T-helper 1 cell (primary cell): ENCODE measurements at places on chromosomes 2 and 18.

GRCh38 chr18:63138436-63139340 is 180.9 kb downstream of the BCL2 start:
- DNase-seq: no peak

GRCh38 chr2:192267484-192267883 is 72.8 kb upstream of the TMEFF2 start:
- no peak for DNase-seq

- DNase-seq: no peak
These were observed 93.3 kb upstream of the EML6 start for GRCh38 chr2:54629914-54630857.

- no peak for DNase-seq
These were observed 104.8 kb upstream of the CWC22 start for GRCh38 chr2:180111901-180112300.

- no peak for DNase-seq
These were observed 49.1 kb downstream of the ZNF638 start for GRCh38 chr2:71380665-71381064.

DNA sequence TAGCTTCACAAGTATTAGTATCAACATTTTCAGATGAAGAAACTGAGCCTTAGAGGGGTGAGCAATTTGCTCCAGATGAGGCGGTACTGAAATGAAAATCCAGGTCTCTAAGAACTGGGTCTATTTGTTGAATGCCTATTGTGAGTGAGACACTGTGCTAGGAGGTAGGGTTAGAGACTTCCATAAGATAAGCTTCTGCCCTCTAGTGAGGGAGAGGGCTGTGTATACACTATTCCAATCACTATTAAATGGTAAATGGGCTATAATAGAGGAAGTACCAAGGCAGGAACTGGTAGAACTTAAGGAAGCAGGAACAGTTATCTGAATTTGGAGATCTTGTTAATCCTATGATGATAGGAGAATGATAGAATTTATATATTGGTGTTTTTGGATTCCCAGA is 23.6 kb upstream of the GLS start:
- DNase-seq: no peak

- no peak for DNase-seq
These were observed 133.4 kb upstream of the REG3A start for GRCh38 chr2:79292958-79293315.

DNA sequence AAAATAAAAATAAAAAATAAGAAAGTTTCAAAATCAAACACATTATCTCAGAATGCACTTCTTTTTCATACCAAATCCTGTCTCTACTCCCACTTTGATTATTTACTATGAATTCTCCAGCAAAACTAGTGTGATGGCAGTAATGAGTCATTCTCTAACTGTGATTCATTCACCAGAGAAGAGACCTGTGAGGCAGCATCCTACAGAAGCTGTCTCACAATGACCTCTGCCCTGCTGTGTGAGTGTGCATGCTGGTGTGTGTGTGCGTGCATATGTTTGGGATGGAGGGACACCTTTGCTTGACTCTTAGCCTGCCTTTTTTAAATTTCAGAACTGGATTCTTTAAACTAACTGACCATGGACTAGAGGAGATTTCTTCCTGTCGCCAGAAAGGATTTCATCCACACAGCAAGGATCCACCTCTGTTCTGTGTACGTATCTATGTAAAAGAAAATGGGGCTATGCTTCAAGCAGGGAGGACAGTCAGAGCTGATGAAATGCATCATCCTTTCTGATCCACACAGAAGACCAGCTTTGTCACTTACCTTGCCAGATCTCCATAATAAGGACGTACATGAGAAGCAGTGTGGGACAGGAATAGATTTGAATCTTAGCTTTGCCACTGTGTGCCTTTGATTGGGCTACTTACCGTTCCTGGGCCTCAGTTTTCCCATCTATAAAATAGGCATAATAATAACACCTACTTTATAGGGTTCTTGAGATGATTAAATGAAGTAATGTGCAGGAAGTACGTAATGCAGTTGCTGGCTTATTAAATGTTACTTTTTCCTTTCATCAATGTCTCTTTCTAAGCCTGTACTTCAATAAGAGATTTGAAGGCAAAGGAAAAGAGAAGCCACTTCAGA is 31.2 kb downstream of the STAMBP start:
- DNase-seq: no peak

GRCh38 chr18:61731178-61731577 is 161.6 kb downstream of the RNF152 start:
- no peak for DNase-seq

DNA sequence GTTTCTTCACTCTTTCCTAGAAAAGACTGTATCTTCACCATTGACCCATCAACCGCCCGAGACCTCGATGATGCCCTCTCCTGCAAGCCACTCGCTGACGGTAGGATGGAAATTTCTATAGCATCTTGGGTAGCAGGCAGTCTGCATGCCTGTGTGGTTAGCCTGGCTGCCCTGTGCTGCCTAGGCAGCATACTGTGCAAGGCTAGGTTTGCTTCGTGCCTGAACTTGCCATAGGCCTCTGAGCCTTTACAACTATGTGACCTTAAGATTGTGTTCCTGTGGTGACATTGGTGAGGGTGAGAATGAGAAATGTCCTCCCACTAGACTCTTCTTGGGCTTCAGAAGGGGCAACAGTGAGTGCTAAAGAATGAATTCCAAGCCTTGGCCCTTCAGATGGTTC is 168.2 kb upstream of the ALPP start:
- DNase-seq: no peak

DNA sequence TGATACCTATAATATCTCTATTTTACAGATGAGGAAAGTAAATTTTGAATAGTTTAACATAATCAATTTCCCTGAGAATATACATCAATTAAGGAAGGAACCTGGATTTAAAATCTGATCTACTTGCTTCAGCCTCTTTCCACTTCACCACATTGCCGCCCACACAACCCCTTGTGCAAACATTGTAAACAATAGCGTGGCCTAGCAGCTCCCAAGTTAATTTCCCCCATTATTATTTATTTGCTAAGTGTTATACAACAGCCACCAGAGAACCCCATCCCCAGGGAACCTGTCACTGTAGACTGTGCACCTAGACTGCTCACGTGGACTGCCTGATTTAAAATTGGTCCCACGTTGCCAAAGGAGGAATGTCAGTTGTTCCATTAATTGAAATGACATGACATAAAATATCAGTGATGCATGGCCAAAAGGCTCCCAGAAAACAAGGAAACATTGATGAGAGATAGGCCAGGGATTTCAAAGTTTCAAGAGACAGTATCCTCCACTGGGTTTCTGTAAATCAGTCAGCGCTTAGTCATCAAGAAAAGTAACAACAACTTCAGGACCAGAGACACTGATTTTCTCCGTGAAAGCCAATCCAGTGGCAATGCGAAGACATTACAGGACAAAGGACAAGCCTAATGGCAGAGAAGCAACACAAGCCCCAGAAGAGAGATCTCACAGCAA is 41.3 kb downstream of the SCG2 start:
- DNase-seq: no peak
